ENCODE measurements at places on chromosomes 11 and 22.

DNA sequence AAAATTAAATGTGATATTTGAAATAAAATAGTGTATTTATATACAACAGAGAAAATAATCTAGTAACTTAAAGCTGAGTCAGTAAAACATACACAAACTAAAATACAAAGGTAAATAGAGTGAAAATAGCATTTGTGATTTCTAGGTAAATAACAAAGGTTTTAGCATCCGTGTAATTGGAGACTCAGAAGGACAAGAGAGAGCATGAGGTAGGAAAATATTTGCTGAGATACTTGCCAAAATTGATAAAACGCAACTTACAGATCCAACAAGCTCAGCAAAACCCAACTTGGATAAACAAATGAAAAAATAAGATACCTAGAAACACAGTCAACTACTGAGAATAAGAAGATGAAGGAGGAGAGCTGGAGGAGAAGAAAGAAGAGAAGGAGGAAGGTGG, 634.7 kb upstream of the CCDC179 start:
- DNase-seq: no peak

DNA sequence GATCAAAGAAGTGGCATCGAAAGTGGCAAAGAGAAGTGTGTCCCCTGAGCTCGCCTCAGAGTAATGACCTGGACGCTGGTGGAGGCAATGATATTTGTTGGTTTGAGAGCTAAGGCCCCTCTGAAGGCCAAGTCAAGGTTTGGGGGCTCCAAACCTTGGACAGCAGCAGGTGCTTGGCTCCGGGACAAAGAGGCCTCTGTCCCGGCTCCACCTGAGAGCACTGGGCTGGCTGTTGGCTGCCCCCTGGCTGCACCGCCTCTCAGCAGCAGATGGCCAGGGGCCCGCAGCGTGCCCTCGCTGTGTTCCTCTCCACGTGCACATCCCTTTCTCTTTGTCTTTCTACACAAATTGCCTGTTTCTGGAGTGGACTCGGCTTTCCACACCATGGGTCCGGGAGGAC, 301.3 kb downstream of the NTM start:
- DNase-seq: no peak

GRCh38 chr11:36333468-36333867, 37.4 kb downstream of the PRR5L start:
- peak; percentile 21 for DNase-seq

- DNase-seq: no peak
Observed at GRCh38 chr22:40621309-40622151, 15.0 kb downstream of the MRTFA start.

GRCh38 chr11:58134151-58134550, 8.8 kb upstream of the OR9I1 start:
- no peak for DNase-seq

GRCh38 chr11:78192223-78192719, 3.6 kb downstream of the USP35 start:
- DNase-seq: no peak

- DNase-seq: no peak
Observed at GRCh38 chr11:132817387-132817786, 714.9 kb downstream of the OPCML start.

- DNase-seq: no peak
Observed at GRCh38 chr11:129386795-129387397, 11.2 kb downstream of the BARX2 start.

DNA sequence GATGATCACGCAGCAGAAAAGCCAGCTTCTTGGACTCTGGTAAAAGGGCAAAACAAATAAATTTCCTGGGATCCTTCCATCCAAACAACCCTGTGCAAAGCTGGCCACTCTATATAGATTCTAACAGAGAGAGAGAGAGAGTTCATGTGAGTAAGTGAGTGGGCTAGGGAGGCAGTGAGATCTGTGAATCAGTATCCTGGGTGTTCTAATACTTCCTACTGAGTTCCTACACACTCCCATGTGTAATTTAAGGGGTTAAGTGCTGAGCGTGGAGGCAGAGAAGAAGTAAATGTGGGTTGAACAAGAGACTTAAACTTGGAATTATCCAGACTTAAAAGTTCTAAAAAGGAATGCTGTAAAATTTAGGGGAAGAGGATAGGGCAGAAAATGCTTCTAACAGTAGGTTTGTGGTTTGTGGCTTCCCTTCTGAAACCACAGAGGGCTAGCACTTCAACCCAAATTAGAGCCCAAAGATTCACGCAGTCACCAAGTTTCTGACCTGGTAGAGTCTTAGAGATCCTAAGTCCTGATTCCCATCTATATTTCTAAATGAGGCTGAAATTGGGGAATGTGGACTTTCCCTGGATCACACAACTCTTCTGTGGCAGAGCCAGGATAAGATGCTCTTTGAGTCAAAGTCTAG, 413.9 kb downstream of the TENM4 start:
- peak; percentile 9 for DNase-seq

GRCh38 chr22:48365386-48365785, 1462.3 kb downstream of the BRD1 start:
- no peak for DNase-seq

DNA sequence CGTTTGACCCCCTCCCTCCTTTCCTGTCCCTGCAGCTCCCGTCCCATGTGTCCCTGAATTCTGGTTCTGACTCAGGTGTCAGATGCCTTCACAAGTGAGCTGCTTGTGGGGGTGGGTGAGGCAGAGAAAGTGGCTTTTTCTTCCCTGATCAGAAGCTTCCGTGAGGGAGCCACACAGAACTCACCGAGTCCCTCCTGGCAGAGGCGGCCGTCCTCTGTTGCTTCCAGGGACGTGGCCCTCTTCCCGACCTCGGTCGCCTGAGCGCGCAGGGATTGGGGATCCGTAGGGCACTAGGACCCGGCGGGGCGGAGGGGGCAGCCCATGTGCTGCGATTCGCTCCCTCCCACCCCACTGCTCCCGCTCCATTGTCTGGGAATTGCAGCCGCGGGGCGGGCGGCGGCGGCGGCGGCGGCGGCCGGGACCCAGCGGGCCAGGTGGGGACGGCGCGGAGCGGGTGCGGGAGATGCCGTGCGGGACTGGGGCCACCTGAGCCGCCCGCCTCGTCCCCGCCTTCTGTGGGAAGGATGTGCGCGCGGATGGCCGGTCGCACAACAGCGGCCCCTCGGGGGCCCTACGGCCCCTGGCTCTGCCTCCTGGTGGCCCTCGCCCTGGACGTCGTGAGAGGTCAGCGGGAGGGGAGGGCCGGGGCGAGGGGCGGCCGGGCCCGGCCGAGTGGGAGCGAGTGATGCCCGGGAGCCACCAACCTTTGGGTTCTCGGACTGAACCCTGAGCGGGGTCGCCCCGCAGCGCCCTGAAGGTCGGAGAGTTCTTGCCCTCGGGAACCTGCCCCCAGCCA, at the start of gene TMEM132A:
TSS of gene TMEM132A (plus strand) at position 351 of the 796 bp plus-strand sequence. CDS start at position 525, 174 bp downstream.
- peak; percentile 66 for DNase-seq

GRCh38 chr22:27135031-27135981, 477.9 kb downstream of the MIAT start:
- peak; percentile 77 for DNase-seq

DNA sequence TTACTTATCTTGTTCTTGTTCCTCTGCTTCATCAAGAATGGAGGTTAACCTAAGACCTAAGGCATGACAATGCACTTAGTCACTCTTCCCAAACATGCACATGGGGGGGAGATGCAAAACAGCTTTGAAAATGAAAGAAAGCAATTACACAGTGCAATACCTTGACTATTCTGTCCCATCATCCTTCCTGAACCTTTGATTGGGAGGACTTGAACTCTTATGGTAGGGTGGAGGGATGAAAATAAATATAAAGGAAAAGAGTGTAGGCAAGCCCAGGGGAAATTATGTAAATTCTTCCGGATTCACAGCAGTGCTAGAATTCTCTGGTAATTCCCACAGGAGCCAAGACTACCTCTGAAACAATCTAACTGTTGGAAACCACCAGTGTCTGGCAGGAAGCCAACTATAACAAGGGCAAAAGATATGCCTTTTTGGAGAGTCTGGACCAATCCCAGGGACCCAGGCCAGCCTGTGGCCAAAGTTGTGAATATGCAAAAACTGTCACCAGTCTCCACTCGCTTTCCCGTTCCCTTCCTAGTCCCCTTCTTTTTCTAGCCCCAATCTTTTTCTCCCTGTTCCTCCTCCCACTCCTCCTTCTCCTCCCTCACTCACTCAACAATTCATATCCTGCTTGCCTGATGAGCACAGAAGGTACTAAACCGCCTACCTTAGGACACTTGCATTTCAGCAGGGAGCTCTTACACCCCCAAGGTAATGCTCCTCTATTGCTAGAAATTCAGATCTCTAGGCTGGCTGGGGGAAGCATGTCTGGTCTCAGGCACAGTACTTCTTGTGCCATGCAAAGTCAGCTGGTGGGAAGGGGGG, 2.5 kb upstream of the RCN1 start:
- DNase-seq: peak; percentile 96

DNA sequence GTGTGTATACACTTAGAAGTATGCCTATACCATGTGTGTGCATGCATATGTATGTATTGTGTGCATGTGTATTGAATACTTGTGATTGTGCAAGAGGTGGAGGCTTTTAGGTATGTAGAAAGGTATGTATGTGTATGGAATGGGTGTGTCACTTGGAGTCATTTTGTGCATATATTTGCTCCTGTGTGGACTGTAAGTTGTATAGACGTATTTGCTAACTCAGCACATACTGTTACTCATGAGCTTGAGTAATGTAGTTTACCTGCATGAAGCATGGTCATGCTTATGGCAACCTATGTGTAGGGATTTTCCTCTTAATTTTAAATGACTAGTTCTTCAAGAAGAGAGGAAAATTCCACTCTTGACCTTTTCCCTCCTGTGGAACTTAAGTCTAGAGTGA, 507.6 kb upstream of the LARGE1 start:
- DNase-seq: no peak

GRCh38 chr11:88411265-88411664, 73.7 kb upstream of the CTSC start:
- DNase-seq: peak; percentile 84

Measured in cardiac fibroblast (primary cell).